Osteocyte (in vitro differentiated cells): ENCODE measurements at places on chromosomes 7 and 10. TPM values are rescaled to one million over a fixed set of nuclear protein-coding genes. Genes with fewer than 3 reads are reported as not detected.
A peak's percentile ranks its signal among the peaks of the same experiment; 100 is the strongest.

GRCh38 chr7:149245244-149245643 is 5.8 kb downstream of the ZNF212 start:
- no peak for DNase-seq

DNA sequence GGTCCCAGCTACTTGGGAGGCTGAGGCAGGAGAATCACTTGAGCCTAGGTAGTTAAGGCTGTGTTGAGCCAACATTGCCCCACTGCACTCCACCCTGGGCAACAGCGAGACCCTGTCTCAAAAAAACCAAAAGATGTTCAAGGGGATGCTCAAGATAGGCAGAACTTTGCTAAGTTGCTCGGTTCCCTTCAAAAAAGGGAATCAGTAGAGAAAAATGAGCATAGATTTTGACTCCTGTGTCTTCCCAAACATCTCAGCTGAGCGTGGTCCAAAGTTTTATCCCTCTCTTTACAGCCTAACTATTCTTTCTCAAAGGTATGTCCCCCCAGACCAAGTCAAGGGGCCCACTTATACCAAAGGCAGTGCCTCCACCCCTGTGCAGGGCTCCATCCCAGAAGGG is 14.0 kb downstream of the AGFG2 start:
- DNase-seq: no peak

DNA sequence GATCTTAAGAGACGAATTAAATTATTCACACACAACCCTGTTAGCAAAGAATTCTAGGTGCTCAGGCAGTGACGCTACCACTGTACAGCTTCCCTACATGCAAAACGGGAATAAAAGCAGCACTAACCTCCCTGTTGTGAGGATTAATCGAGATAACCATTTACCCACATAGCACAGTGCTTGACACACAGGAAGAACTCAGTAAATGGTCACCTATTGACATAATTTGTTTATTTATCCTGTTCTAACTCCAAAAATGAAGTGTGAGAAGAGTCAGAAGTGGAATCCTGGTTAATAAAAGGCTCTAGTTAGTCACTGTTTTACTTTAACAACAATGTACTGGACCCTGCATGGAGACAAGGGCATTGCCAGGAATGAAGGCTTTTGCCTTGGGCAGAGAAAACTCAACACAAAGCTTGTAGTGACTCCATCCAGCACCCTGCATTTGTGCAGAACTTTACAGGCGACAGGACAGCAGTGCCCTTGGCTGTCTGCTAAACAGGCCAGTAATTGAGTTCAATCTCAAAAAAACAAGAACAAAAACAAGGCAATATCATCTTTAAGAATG is 103.8 kb downstream of the SORBS1 start:
- DNase-seq: no peak

The BLNK gene
- total RNA-seq: not detected in 2 replicates

The FBXL13 gene
- total RNA-seq: 0.83 and 0.97 TPM in 2 replicates

The OGDHL gene
- total RNA-seq: 0.86 and 1.7 TPM in 2 replicates

- peak; percentile 64 for DNase-seq
Measured at GRCh38 chr10:15254808-15255648, 86.5 kb upstream of the NMT2 start.

The GPC2 gene
- 8.1 and 12.6 TPM in 2 replicates for total RNA-seq

The SLC16A12 gene
- total RNA-seq: 7.9 and 8.4 TPM in 2 replicates

The GLI3 gene
- 57.0 and 57.9 TPM in 2 replicates for total RNA-seq

GRCh38 chr7:9204571-9204970 is 771.2 kb downstream of the NXPH1 start:
- no peak for DNase-seq

The CDNF gene
- 1.0 and 2.9 TPM in 2 replicates for total RNA-seq

The OPN1SW gene
- total RNA-seq: not detected in 2 replicates

DNA sequence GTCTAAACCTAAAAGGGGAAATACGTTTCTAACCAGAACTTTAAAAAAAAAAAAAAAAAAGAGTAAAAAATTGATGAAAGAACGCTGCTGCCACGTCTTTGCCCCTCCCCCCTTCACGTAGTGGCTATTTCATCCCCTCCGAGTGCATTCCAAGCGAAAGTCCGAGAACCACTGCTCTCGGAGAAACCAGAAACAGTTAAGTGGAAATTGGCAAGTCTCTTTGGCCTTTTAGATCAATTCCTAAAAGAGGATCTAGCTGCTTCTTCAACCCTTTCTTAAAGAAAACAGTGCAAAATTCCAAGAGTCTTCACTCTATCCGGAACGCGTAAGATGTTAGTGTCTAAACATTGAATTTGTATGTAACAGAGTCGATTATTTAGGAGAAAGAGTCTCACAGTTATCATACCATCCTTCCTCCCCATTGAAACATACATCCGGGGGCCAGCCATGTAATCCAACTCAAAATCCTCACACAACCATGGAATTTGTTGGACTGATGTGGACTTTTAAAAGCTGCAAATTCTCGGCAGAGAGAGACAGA is 1.1 kb downstream of the P4HA1 start:
- peak; percentile 87 for DNase-seq

DNA sequence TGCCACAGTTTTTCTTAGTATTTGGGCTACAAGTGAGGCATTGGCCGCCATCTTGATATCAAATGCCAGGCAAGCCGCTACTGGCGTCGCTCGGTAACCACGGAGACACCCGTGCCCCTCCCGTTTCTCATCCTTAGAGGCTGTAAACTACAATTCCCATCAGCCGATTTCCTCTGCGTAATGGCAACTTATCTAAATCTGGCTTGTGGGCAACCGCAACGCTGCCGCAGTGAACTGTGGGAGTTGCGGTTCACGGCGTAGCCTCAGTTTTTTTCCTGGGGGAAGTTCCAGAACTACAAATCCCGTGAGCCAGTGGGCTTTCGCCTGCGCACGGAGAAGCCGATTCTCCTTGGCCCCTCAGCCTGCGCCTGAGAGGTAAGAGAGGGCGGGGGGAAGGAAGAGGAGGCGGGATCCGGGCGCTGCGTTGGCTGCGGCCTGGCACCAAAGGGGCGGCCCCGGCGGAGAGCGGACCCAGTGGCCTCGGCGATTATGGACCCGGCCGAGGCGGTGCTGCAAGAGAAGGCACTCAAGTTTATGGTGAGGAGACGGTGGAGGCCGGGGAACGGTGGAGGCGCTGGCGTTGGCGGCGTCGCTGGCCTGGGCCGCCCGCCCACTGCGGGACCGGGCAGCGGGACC is at the start of gene BTRC:
BTRC (plus strand) TSS at position 474 of the 636 bp plus-strand sequence; CDS start at position 490, 16 bp downstream.
- DNase-seq: peak; percentile 98

- DNase-seq: no peak
Measured at GRCh38 chr10:79608505-79609375, 2.0 kb upstream of the SFTPA1 start.

- peak; percentile 32 for DNase-seq
Measured at GRCh38 chr7:2792235-2792634, 51.9 kb downstream of the GNA12 start.

DNA sequence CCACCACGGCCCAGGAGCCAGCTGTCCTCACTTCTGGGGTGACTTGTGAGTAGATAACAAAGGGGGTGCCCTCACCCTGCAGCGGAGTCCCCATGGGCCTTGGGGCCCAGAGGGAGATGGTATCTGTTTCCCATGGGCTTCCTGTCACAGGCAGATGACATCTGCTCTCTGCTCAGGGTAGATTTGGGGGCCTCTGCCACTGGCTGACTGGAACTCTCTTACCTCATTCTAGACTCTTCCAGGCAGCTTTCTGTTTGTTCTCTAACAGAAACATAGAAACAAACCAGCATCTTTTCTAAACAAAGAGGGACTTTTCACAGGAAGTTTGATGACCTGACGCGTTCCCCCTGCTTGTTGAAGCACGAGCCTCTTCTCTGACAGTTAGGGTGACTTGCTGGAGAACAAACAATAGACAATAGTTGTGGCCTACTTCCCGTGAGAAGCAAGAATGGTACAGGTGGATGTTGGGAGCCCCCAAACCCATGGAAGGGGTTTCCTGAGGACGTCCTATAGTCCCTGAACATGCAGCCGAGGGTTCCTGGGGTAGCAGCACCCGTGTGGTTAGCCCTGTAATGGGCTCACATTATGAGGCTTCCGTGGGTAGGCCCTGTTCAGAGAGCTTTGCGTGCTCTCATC is 61.6 kb downstream of the GRK5 start:
- DNase-seq: no peak

The XRCC2 gene
- 1.4 and 1.7 TPM in 2 replicates for total RNA-seq

DNA sequence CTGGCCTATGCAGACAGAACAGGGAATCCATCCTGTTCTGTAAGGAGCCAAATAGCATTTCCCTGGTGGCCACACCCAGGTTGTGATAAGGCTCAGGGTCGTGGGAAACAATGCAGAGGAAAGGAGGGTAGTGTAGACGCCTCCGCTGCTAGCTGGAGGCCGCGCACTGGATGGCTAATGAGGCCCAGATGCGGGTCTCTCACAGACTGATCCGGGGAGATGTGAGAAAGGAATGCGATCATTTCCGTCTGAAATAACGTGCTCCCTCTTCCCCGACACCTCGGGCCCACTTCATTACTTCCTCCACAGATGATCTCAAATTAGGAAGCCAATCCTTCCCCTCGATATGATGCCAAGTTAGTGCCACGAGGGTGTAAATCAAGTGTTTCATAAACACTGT is 203.3 kb downstream of the TAX1BP1 start:
- DNase-seq: no peak

- DNase-seq: no peak
Measured at GRCh38 chr10:103839519-103839871, 15.9 kb downstream of the SH3PXD2A start.

DNA sequence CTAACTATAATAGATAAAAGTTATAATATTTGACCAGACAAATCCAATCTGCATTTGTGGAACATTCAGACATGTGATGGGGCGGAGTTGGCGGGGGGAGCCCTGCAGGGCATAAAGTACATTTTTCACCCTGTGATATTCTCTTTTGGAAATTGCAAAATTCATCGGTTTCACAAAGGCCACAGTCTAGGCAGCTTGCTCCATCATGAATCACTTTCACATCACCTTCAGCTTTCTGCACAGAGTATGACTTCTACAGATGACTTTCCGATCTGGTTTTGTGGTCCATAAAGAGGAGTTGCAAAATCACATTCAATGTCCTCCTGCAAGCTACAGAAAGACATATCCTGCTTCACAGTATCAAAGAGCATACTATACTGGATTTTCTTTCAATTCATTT is 51.4 kb upstream of the APBB1IP start:
- DNase-seq: no peak

DNA sequence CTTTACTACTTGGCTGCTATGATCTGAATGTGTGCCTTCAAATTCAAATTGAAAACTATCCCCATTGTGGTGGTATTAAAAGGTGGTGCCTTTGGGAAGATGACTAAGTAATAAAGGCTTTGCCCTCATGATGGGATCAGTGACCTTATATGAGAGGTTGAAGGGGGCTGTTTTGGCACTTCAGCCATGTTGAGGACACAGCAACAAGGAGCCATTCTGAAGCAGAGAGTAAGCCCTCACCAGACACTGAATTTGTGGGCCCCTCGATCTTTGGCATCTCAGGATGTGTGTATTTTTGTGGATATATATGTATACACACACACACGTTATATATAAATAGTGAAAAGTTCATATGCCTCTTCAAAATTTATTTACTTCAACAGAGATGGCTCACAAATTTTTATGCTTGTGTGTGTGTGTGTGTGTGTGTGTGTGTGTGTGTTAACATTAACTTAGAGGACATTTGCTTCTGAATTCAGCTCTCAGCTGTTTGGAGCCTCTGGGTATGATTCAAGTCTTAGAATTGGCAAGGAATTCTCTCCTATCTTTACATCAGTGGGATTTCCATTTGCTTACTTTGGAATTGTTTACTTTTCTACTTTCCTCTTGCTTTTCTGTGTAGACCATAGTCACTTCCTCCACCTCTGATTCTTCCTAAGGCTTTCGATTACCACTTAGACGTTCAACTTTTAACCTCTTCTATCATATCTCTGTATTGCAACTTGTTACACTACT is 66.6 kb downstream of the MAGI2 start:
- DNase-seq: no peak

- no peak for DNase-seq
Measured at GRCh38 chr7:40760293-40760964, 625.6 kb downstream of the SUGCT start.

GRCh38 chr10:123241391-123242141 is 87.4 kb downstream of the BUB3 start:
- no peak for DNase-seq

DNA sequence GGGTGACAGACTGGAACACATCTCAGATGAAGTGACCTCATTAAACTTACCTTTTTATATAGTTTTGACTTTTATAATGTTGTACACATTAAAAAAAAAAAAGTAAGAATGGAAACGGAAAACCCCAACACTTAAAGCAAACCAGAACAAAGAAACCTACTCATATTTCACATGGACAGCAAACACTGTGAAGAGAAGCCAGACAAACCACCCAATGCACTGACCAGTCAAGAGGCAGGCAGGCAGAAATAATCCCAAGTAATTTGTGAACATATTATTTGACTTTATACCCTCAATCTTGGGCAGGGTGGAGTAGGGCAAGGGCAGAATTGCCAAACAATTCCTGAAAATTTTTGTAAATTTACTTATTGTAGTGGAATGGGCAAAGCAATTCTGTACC is 39.8 kb downstream of the WAPL start:
- no peak for DNase-seq
